ENCODE measurements at places on chromosomes 5 and 9.

DNA sequence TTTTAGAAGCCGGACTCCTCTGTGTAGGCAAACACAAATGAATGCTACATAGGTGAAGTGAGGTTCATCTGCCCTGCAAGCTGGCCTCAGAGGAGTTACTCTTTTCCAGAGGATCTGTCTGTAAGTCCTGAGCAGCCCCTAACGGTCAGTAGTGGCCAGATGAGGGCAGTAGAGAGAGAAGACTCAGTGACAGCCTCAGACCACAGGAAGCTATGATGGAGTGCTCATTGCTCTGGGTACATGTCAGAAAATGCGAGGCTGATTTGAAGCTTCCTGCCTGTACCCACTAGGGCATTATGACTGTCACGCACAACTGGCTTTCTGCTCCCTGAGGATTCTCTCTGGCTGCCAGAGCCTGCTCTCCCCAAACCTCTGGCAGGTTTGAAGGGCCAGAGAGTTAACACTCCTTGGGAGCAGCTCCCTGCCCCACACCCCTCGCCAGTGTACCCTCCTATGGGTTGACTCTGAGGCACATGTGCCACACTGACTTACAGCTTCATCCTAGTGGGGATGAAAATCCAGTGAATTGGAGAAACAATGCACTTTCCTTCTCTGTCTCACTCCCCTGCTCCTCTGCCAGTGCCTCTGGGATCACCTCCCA, 141.5 kb downstream of the GABRG2 start:
- ATAC-seq, result peak; percentile 53

GRCh38 chr5:133668458-133668857, 56.1 kb upstream of the FSTL4 start:
- ATAC-seq, result no peak

- ATAC-seq, result no peak
These were observed 275.2 kb downstream of the SMARCA2 start for GRCh38 chr9:2290382-2290781.

GRCh38 chr9:6149315-6149714, 66.3 kb upstream of the IL33 start:
- ATAC-seq, result no peak

GRCh38 chr5:18113721-18114120, 479.5 kb downstream of the TAF11L14 start:
- ATAC-seq, result no peak

DNA sequence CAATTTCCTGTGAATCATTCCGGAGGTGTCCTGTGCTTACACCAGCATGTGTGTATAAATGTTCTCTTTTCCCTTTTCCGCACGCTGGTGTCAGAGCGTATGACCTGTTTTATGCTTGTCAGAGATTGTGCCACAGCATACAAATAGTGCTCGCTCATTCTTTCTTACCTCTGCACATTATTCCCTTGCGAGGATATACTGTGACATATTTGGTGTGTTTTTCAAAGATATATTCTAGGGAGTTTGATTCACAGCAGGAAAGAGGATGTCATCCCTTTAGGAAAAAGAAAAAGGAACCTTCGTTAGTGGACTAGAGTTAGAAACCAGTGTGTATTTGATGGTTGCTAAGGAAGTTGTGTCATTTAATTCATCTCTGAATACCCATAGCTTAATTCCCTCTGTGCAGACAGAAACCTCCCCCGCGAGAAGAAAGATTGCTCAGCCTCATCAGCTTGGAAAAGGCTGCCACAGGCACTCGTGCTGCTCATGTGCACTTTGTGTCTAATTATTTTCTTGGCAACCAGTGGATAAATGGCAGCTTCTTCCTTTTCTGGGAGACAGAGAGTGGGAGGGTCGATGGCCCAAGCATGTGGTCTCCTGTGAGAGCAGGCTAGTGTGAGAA, 14.7 kb upstream of the CCIN start:
- no peak for ATAC-seq

GRCh38 chr9:116632990-116633838, 53.9 kb upstream of the TRIM32 start:
- no peak for ATAC-seq

DNA sequence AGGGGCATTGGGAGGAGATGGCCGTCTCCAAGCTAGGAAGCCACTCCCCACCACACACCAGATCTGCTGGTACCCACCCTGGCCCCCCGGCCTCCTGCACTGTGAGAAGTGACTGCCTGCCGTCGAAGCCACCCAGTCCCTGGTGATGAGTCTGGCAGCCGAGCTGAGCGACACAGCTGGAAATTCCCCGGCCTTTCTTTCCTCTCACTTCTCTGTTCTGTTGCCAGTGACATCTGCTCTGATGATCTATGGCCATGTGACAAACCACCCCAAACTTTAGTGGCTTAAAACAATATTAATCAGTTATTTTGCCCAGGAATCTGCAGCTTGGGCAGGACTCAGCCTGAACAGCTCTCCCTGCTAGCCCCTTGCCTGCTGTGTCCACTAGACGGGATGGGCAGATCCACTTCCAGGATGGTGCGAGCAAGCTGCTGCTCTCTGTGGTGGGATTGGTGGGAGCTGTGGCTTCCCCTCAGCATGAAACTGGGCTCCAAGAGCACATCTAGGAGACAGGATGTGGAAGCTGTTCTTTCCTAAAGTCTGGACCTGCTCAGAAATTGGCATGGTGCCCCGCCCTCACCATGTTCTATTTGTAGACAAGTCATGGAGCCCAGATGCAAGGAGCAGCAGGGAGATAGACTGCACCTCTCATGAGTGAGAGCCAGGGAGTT, 211.2 kb downstream of the GADD45G start:
- ATAC-seq, result peak; percentile 98

GRCh38 chr5:142727735-142728047, 41.8 kb upstream of the FGF1 start:
- ATAC-seq, result no peak

- ATAC-seq, result no peak
These were observed 818 bp upstream of the FREM1 start for GRCh38 chr9:14911046-14911445.

GRCh38 chr5:132777209-132778069, at the start of gene SEPTIN8:
Gene SEPTIN8, minus strand, starts transcription at chr5:132777239. Its CDS starts 102 bp downstream, at chr5:132777137.
- ATAC-seq, result peak; percentile 73

DNA sequence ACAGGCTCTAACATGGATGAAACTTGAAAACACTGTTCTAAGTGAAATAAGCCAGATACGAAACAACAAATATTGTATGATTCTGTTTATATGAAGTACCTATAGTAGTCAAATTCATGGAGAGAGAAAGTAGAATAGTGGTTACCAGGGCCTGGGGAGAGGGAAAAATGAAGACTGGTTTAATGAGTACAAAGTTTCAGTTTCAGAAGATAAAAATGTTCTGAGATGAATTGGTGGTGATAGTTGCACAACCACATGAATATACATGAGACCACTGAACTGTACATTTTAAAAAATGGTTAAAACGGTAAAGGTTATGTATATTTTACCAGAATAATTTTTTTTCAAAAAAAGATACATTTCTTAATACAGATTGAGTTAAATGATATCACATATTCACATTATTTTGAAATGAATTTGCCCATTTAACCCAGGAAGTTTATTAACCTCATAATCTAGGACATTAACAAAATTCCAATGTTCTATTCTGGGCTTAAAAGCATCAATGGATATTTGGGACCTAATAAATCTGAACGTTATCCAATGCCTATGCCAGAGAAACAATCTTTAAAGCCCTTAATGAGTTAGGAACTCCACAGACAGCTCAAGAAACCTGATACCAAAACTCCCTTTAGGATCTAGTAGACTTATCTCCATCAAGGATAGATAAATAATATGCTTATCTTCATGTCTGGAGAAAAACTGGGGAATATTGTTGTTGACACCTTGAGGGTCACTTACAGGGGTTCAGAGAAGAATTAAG, 521.3 kb downstream of the EFNA5 start:
- no peak for ATAC-seq

DNA sequence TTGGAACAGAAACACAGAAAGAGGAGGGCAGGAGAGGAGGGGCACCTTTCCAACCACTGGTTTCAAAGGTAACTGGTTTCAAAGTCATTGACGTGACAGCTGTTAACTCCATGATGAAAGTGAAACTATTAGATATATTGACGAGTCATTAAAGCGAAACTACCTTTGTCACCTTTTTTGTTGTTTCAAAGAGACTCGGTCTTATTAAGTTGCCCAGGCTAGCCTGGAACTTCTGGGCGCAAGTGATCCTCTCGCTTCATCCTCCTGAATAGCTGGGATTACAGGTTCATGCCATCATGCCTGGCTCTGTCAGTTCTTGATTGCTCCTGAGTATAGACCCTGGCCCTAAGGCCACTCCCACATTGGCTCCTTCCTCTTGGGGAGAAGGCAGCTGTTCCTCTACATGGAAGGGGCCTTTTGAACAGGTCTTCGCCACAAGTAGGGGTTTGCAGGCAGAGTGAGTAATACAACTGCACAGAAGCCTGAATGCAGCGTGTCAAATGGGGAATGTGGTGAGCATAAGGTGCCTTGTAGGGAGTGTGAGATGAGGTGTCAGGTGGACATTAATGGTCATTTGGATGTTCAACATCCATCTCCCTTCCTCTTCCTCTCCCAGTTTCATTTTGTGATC, 3.4 kb upstream of the F12 start:
- peak; percentile 55 for ATAC-seq

GRCh38 chr5:153959134-153959957, 79.4 kb downstream of the FAM114A2 start:
- ATAC-seq, result no peak

- ATAC-seq, result no peak
These were observed 553.5 kb downstream of the CSNK1G3 start for GRCh38 chr5:124065508-124065907.

DNA sequence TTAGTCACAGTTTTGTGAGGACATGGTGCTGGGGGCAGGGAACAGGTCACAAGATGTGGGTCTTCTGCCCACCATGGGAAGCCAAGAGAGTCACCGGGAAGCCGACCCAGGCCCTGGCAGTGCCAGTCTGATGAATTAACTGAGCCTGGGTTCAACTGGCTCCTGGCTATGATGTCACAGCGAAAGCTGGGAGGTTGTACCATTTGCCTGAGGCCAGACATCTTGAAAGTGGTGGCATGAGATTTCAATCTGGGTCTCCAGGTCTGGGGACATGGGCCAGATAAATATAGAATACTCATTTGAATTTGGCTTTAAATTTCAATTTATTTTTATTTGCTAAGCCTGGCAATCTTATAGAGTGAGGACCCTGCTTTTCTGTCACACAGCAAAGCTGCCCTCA, 280.9 kb downstream of the NSG2 start:
- no peak for ATAC-seq

DNA sequence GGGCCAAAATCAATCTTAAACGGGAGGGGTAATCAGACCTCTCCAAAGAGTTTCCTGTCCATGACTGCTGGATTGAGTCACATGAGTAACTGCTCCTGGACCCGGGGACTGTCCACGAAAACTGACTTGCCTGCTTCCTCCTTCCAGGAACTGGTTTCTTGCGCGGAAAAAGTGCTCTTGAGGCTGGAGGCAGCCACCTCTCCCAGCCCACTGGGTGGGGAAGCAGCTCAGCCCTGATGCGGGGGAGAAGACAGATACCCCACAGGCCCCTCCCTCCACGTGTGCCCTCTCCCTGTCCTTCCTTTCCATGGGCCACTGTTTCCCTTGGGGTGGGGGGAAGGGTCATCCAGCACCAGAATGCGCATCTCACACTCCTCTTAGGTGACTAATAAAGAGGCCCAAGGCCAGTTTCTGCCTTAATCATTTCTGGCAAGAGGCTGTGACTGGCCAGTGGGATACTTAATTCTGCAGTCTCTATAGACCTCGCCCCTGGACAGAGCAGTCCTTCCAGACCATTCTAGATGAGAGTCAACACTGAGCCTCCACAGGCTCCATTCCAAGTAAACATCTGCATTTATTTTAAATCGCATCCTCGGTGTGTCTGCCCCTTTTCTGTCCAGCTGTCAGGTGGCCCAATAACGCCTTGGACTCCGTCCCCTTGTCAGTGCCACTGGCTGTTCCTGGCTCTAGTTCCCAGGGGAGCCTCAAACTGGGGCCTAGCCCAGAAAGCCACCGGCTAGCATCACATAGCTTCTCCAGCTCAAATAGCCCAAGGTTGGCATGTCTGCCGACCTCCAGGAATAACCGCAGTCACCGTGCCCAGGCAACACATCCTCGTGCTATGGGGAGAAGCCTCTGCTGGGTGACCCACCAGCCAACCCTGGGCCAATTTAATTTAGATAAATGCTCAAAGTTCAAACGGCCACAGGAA, 12.0 kb downstream of the REXO4 start:
- ATAC-seq, result no peak

DNA sequence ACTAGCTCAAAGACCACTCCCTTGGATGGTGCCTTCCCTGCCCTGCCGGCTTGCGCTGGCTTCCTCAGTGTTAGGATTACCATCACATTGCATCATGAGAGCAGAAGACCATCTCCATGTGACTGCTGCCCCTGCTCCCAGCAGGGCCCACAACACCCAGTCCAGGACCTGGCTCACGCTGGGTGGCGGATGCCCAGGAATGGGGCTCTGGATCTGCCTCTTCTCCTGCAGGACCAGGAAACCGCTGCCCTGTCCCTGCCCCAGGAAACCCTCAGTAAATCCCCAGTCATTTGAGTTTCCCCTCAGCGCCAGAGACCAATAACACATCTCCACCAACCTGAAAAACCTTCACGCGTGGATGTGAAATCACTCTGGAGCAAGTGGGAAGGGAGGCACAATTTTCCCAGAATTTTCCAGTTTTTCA, 3.3 kb upstream of the RNF44 start:
- ATAC-seq, result no peak

DNA sequence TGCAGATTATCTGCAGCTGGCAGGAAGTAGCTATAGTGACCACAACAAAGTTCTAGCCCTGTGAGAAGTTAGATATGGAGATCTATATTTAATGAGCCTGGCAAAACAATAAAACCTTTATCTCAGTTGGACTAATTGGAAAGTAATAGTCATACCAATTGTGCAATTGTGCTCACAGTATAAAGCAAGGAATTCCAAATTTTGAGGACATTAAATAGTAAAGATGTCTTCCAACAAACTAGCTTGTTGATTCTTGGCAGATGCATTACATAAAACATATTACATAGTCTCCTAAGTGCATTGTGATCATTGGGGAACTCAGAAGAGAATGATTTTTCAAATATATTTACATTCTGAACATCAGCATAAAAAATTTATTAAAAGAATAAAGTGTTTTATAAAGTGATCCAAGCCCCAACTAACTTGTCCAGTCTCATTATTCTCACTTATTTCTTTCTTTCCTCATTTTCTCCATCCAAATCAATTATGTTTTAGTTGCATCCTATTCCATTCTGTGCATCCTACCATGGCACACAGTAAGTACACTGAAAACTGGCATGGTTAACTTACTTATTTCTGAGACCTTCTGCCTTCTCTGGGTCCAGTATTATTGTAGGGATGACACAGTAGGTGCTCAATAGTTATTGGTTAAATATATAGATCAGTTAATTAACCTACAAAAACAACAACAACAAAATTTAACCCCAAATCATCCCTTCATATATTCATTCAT, 977.2 kb upstream of the NUDT12 start:
- ATAC-seq, result no peak

Data from stimulated activated memory B cell treated with anti-CD40 and anti-IgM and Interleukin-4, amounts not matched to agents 10 μg/mL and 1 μg/mL and 100 μg/mL, for 72 hours (primary cell).